GM12865 (cell line): ENCODE measurements at places on chromosomes 1 and 21.

- DNase-seq = no peak
Measured at GRCh38 chr1:210361665-210362064, 33.0 kb downstream of the HHAT start.

GRCh38 chr1:40903106-40903505 is 40.9 kb upstream of the CITED4 start:
- no peak for DNase-seq

DNA sequence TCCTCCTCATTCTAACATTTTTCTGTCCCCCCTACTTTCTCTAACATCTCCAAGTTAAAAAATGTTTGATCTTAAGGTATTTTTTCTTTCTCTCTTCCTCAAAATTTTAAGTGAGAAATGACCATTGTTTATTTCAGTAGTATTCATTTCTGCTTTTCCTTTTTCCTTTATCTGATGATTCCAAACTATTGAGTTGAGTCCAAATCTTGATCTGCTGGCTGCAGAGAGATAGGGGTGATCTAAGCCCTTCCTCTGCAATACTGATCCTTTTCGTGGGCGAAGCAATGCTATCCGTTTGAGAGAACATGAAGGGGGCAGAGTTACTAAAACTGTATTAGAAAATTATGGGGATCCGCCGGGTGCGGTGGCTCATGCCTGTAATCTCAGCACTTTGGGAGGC is 516 bp upstream of the NMNAT2 start:
- no peak for DNase-seq

DNA sequence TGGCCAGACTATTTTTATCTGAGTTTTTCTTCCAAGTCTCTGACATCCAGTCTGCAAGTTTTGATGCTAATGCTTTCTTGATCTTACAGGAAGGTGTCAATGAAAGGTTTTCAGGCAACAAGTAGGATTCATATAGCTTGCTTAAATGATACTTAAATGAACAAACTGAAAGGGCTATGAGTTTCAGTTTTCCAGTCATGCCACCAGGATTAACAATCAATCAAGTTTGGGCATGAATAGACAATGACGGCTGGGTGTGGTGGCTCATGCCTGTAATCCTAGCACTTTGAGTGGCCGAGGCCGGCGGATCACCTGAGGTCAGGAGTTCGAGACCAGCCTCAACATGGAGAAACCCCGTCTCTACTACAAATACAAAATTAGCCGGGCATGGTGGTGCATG is 34.3 kb upstream of the SLC16A1 start:
- no peak for DNase-seq

GRCh38 chr1:52952112-52952511 is 25.0 kb downstream of the SCP2 start:
- no peak for DNase-seq

DNA sequence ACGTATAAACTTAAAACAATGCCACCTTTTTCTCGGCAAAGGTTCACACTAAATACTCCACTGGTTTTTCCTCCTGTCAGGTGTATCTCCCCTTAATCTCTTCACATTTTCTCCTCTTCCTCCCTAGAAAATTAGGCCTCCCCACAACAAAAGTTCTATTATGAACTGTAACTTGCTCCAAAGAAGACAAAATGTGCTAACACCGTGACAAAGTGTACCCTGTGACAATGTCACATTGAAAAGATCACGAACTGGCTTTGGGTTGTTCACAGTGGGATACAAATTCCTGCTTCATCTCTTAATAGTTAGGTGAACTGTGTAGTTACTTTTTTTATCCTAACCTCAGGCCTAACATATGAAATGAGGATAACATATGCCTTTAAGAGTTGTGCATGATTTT is 6.0 kb downstream of the NUCKS1 start:
- DNase-seq = no peak

DNA sequence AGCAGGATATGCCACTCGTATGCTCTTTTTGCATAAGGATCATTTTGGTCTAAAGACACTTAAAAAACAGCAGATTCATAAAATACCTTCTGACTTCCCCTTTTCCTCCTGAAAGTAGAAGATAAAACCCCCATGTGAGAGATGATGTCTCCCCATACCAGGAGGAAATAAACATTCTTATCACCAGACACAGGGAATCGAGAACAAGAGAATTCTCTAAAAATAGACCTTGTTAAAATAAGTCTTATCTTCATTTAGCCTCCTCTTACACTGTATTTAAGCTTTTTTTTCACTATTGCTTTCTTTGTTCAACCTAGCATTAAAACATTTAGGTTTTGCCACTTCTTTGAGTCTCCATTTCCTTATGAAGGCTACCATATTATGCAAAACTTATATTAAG is 709.3 kb downstream of the KCNT2 start:
- no peak for DNase-seq

DNA sequence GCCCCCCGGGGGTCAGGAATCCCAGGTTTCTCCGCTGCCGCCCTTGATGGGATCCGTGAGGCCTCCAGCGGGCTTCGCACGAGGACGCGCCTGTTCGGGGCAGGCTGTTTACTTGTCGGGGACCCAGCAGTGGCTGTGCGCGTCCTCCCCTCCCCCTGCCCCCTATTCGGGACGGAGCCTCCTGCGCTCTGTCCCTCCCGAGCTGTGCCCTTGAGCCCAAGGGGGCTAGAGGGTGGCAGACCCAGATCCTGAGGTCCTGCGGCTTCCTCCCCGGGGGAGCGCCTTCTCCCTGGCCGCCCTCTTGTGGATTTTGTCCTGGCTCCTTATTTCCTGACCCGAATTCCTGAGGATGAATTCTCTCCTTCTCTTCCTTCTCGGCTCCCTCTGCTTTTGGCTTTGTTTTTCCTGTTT is 38.4 kb downstream of the PIK3CD start:
- DNase-seq = no peak
